ENCODE measurements at places on chromosomes 11 and 22.

GRCh38 chr11:2667940-2668339, 31.9 kb downstream of the KCNQ1OT1 start:
- no peak for DNase-seq

DNA sequence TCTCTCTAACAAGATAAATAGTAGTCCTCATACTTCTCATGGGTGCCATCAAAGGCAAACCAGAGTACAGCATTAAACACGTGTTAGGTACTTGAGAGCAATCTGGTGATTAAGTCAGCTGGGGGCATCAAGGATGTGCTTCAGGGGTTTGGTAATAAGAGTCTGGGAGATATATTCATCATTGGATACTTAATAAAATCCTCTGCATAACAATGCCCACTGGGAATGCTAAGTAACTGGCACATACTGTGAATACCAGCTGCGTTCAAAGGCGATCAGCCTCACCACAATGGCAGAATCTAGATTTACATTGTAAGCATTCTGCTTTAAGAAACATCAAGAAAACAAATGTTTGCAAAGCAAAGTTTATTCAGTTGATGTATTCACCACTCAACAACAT, 268.6 kb upstream of the PITPNB start:
- no peak for DNase-seq

GRCh38 chr11:33636104-33636503, 64.5 kb downstream of the C11orf91 start:
- peak; percentile 63 for DNase-seq

DNA sequence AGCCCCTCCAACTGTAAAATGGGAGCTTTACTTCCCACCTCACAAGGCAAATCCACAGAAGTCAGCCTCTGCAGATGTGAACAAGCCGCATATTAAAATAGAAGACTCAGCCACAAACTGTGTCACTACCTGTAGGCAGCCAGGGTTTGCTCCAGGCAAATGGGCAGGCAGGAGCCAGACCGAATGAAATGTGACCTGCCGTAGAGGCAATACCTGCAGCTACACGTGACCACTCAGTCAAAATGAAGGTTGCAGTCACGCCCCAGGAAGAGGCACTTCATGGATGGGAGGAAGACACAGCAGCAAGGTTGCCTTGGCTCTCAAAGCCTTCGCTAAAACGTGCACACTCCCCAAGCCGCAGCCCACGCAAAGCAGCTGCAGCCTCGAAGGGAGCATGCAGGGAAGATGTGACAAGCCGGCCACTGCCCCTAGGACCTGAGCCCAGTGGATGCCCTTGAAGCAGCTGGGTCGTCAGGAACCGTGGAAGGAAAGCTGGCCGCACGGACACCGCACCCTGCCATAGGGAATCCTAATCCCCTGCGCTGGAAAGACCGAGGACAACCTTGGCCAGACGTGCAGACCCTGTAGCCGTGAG, 53.1 kb downstream of the SHANK2 start:
- DNase-seq, result no peak

GRCh38 chr22:24532075-24532474, 22.9 kb downstream of the GUCD1 start:
- DNase-seq, result no peak

- DNase-seq, result no peak
Observed at GRCh38 chr11:78822931-78823423, 248.3 kb upstream of the NARS2 start.

DNA sequence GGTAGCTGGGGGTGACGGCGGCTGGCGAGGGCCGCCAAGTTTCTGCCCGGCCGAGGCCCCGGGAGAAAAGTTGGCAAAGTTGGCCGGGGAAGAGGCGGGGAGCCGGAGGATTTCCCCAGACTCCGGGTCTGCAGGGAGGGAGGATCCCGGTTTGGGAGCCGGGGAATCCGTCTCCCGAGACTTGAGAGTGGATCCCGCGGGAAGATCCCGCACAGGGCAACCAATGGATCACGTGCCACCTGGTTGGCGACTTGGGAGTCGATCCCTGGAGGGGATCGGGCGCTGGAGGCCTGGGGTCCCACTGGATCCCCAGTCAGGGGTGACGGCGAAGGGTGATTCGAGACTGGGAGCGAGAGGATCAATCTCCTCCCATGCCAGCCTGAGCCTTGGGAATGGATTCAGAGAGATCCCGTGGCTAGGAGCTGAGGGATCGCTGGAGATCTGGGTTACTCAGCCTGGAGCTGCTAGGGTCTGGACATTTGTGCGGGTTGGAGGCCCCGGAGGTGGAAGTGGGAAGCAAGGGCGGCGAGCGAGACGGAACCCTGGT, 394 bp downstream of the KIAA1671 start:
- DNase-seq, result peak; percentile 11

GRCh38 chr11:63427971-63428508, 58.5 kb downstream of the SLC22A9 start:
- no peak for DNase-seq

- peak; percentile 66 for DNase-seq
Observed at GRCh38 chr22:37018815-37019308, 385 bp downstream of the TST start.

DNA sequence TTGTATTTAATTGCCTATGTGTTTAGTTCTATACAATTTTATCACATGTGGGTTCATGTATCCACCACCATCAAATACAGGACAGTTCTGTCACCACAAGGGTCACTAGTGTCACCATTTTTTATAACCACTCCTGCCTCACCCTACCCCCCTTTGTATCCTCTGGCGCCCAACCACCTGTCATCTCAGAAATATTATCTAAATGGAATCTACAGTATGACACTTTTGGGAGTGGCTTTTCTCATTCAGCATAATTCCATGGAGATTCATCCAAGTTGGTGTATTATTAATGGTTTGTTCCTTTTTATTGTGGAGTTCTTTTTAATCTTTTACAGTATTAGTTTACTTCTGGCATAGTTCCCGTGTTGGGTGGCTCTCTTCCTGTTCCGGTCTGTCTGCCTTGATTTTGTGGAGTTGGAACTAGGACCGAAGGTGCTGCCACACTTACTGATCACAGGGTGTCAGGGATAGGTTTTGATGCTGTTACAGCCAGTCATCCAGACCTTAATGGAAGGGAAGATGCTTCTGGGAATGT, 58.5 kb downstream of the TNRC6B start:
- DNase-seq, result no peak

- peak; percentile 19 for DNase-seq
Observed at GRCh38 chr11:1844221-1845094, 5.7 kb downstream of the TNNI2 start.

DNA sequence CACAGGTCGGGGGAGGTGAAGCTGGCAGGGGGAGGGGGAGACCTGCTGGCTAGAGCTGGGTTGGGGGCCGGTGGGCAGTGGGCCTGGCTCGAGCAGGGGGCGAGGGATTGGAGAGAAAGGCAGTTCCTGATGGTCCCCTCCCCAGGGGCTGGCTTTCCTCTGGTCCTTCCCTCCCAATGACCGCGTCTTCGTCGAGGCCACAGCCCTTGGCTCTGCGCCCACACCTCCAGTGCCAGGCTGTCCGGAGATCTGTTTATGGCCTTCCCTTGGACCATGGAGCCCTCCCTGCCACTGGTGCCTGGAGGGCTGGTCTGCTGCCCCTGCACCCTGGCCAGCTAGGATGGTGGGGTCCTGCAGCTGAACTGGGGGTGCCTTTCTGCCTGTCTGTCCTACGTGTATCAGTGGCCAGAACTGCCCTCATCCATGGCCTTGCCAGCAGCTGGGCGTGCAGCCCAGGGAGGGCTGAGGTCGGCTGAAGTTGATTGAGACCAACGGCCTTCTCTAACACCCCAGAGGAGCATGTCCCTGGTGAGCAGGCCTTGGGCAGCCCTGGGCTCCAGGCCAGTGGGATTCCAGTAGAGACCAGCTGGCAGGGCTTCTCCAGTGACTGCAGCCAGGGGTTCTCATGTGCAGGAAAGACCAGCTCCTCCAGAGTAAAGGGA, 12.3 kb downstream of the TANGO2 start:
- no peak for DNase-seq

DNA sequence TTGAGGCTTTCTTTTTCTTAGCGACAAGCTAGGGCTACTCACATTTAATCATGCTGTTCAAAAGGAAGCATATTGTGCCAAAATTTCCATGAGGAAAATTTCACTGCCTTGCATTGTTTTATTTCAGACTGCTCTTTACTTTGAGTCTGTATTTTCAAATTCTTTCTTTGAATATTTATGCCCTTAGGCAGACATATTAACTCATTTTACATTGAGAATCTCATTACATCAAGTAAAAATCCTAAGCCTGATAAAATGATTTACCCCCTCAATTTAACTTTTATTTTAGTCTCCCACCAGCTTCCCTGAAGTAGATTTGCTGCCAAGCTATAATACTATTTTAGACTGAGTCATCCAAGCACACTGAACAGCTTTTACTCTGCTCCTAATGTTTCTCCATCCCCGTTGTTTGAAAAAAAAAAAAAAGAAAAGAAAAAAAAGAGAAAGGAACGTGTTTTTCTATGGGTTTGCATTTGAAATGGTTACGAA, 189.3 kb upstream of the MTMR2 start:
- DNase-seq, result peak; percentile 77

- DNase-seq, result no peak
Observed at GRCh38 chr22:20524004-20524481, 16.6 kb downstream of the MED15 start.

- peak; percentile 87 for DNase-seq
Observed at GRCh38 chr11:102345904-102346303, 1.1 kb upstream of the BIRC2 start.

DNA sequence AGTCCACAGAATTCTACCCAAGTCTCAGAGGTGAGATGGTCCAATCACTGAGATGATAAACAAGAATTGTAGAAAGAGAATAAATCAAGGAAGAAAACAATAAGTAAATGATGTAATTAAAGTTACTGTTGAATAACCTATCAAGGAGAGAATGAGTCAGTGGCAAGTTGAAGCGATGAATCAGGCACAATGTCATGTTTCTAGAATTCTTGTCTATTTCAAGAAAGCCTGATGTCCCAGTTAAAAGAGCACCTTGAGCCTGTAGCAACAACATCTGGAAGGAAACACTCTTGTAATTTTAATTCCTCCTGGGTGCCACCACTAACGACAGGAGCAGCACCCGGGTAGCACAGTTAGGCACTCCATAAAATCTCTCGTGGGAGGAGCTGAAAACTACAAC, 67.9 kb upstream of the SLC35C1 start:
- peak; percentile 5 for DNase-seq

DNA sequence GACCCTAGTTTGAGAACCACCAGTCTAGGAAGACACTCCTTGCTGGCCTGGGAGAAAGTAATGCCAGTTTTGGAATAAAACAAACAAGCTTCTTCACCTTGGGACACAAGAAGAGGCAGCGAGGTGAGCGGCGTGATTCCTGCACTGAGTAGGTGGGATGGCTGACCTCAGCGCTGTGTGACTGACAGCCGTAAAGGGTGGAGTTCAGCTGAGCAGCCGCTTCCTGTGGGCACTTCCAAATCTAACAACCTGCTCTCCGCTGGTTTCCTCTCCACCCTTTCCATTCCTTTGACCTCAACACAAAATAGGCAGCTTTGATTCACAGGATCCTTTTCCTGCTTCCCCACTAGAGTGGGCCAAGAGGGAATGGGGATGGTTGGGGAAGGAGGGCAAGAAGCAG, 45.8 kb downstream of the PC start:
- DNase-seq, result no peak

DNA sequence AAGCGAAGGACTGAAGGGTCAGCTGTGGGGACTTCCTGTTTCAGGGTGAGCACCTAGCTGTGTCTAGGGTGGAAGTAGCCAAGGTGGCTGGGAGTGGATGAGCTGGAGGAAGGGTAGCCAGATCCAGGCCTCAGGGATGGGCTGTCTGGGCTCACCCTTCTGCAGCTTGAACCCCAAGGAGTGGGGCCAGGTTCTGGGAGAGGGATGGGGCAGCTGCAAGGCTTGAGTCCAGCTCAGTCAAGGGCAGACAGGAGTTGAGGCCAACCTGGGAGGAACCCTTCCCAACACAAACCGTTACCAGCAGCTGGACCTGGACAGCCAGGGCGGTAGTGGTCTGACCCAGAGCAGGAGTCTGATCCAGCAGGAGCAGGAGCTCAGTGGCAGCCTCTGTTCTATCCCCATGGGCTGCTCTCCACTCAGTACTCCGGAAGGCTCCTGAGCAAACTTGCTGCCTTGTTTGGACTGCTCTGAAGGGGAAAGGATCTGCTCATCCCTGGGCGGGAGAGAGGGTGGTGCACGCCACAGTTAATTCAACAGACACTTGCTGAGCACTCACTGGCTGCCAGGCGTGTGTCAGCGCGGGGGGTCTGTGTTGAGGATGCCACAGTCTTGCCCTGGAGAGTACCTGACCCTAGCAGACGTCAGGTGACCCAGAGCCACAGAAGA, 53.8 kb upstream of the THY1 start:
- no peak for DNase-seq

GRCh38 chr22:44422746-44423380, 75.2 kb downstream of the RTL6 start:
- no peak for DNase-seq

DNA sequence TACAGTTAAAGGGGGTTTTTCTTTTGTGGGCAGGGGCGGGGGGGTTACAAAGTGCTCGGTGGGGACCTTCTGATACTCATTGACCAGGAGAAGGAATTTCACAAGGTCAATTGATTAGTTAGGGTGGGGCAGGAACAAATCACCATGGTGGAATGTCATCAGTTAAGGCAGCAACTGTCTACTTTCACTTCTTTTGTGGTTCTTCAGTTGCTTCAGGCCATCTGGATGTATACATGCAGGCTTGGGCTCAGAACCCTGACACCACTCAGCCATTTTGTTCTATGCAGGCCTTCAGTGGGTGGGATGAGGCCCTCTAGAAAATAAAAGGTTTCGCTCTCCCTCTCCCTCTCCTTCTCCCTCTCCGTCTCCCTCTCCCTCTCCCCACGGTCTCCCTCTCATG, 29.6 kb downstream of the TSPAN32 start:
- no peak for DNase-seq

- no peak for DNase-seq
Observed at GRCh38 chr11:131588057-131588456, 217.6 kb downstream of the NTM start.

DNA sequence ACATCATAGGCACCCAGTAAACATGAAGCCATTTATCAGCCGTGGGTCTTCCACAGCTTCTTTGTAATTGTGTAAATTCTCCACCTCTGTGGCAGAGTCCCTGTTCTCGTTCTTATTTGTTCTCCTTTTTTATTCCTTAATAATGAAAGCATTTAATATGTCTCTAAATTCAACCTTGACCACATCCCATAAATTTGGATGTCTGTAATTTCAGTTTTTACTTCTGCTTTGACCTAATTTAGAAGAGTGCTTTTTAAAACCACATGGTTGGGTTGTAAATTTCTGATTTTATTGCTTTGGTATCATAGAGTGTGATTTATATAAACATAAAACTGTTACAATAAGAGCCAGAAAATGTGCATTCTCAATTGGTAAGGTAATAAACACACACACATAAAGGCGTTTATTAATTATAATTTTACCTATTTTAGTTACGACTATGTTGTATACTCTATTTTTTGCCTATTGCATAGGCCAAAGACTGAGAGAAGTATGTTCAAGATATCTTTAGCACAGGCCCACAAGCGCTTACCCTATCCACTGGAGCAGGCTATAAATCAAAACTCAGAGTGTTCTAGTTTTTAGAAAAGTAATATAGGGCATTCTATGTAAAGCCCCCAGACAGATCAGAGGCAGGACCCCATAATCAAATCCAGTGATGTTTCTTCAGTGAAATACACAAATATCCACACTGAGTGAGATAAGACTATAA, 58.0 kb upstream of the CCND1 start:
- no peak for DNase-seq

- DNase-seq, result no peak
Observed at GRCh38 chr22:17866621-17867020, 92.4 kb upstream of the BID start.

Data from EH (cell line).